ENCODE measurements at places on chromosomes 5 and 9.

DNA sequence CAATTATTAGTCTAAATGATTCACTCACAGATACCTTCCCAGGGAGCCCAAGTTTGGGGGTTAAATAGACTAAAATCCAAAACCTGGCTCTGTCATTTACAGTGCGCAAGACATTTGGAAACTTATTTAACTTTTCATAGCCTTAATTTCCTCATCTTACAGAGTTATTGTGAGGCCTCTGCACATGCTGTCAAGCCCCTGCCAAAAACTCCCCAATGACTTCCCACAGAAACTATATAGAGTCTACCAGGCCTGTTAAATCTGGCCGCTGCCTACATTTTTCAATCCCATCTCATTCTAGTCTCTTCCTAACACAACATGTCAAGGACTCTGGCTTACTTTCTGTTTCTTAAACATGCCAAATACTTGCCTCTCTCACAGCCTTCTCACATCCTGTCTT, 412.5 kb downstream of the ELAVL2 start:
- no peak for DNase-seq

DNA sequence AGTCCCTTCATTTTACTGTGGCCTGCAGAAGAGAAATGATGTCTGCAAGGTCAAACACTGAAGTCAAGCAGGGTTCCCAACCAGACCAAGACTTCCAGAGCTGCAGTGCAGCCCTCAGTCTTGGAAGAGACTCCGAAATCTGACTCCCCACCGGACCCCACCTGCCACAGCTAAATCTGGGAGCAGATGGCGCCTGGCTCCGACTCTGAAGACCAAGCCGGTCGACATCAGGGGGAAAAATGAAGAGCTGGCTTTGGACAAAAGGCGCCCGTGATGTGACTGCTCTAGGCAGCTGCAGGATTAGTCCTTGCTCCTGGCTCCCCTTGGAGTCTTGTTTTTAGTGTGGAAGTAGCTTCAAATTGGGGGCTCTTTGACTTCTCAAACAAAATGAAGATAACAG, 72.4 kb upstream of the ZNF622 start:
- no peak for DNase-seq

- no peak for DNase-seq
Observed at GRCh38 chr9:17528859-17529258, 50.0 kb upstream of the SH3GL2 start.

DNA sequence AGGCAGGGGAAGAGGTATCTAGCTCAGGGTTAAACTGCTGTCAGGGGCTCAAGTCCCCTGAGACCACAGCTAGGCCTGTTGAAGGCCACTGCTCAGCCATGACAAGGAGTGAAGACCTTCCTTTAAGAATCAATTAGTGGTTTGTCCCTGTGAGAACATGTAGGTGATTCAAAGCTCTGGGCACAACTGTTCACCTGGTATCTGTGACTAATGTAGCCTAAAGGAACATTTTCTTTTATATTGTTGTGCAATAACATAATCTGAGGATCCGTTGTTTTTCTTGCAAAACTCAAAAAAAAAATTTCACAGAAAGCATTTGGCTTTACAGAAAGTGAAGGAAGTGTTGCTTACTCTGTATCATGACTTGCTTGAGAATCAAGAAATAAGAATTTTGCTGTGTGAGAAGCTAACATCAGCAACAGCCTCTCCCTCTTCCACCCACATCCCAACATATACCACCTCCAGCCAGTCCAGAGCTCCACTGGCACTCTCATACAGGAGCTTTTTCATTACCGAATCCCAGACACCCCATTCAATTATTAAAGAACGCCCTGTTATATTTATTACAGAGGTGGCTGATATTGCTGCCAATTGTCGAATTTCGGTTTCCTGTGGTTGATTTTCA, 807.0 kb downstream of the TLE4 start:
- no peak for DNase-seq

- peak; percentile 52 for DNase-seq
Observed at GRCh38 chr9:111945216-111945615, 48.6 kb downstream of the UGCG start.

- no peak for DNase-seq
Observed at GRCh38 chr5:91307048-91307447, 76.1 kb downstream of the ARRDC3 start.

DNA sequence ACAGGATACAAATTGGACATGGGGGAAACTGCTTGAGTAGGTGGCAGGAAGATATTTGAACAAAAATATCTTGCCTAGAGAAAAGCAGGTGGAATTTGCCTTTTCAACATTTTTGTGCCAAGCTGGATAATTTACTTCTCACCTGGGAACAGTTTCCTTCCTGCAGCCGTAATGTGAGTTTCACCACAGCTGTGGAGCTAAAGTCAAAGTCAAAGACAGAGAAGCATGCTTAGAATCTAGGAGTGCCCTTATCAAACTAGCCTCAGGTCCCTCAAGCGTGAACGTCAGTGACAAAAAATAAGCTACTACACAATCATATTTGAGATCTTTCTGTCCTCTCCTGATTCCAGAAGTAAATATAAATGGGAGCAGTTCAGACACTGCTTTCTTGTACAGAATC, 588.9 kb downstream of the MAT2B start:
- no peak for DNase-seq

DNA sequence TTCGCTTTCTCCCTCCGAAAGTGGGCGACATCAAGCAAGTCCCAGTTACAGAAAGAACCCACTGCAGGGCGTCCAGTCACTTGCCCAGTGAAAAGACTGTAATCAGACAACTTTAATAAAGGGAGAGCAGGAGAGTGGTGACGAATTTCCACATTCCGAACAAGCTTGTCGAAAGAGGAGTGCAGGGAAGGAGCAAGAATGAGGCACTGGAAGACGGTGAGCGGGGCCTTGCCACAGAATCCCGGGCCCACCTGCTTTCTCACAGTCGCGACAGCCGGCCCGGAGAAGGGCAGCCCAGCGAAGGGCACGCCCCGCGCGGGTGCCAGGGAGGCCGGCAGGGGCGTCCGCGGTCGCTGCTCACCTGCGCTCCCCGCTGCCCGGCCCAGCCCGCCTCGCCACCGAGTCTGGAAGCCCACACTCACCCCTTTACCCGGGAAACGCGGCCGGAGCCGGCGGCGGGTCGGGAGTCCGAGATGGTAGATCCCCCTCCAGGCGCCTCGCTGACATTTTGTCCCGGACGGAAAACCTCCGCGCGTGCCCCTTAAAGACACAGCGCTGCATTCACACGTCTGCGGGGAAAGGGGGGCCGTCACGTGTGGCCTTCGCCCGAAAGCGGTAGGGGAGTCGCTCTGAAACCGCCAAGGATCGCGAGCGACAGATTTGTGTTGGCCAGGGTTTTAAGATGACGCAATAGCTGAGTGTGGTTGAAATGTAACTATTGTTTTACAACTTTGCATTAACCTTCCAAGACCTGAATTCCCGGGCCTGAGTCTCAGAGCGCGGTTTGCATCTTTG, at the start of gene ZBED3:
TSS of gene ZBED3 (minus strand) at position 597 of the 795 bp plus-strand sequence. CDS start 9,407 bp downstream, outside the sequence.
- DNase-seq, result peak; percentile 65

GRCh38 chr5:160657068-160657507, 194.9 kb downstream of the ATP10B start:
- no peak for DNase-seq

GRCh38 chr5:56499901-56500300, 266.8 kb upstream of the ANKRD55 start:
- no peak for DNase-seq

DNA sequence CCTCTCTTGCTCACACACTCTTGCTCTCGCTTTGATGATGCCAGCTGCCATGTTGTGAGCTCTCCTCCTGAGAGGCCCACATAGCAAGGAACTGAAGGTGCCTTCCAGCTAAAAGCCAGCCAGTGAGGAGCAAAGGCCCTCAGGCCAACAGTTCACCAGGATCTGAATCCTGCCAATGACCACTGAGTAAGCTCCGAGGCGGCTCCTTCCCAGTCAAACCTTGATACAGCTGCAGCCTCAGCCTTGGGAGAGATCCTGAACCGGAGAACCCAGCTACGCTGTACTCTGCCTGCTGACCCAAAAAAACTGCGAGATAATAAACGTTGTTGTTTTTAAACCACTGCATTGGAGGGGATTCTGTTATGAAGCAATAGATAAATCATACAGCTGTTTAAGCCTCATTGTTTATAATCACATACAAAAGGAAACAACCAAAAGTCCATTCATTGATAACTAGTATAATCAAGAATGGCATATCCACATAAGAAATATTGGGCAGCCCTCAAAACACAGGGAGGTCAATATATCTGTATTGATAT, 49.0 kb upstream of the IFNK start:
- no peak for DNase-seq

- DNase-seq, result no peak
Observed at GRCh38 chr9:91197232-91198181, 164.2 kb downstream of the AUH start.

DNA sequence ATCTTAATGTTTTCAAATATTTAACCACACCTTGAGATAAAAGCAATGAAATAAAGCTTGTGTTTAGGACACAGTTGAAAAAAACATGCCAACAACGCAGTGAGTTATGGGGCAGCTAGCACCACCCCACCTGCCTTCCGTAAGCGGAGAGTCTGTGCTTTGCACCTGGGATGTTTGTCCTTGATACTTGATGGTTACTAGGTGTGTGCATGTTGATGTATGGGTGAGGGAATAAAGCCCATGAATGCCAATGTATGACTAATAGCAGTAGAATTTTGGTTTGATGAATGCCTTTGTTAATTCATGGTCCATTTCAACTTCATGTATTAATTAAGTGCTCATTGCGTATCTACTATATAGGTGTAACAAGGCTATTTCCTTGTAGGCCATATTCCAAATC, 74.0 kb downstream of the PCSK5 start:
- DNase-seq, result no peak

DNA sequence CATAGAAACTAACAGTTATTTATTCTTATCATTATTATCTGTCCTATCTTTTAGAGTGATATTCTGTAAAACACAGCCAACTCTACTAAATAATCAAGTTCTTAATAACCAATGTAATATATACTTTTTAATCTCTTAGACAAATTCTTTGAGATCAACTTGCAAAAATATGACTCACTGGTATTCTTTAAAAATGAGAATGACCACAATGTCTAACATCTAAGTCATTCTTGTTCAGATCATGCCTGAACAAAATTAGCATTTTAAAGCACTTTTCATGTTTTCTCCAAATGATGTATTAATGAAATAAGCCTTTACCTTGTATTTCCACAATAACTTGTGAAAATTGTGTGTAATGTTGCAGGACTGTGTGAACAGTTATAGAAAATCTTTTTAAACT, 356.9 kb upstream of the RGMB start:
- DNase-seq, result no peak

GRCh38 chr9:37433867-37434371, 11.4 kb downstream of the GRHPR start:
- DNase-seq, result no peak

GRCh38 chr9:69822116-69822750, 1.6 kb downstream of the CFAP95 start:
- DNase-seq, result no peak

GRCh38 chr9:77987081-77987656, 44.4 kb downstream of the GNAQ start:
- no peak for DNase-seq

GRCh38 chr9:127516835-127517607, 65.7 kb downstream of the LRSAM1 start:
- no peak for DNase-seq

- no peak for DNase-seq
Observed at GRCh38 chr5:43101491-43101890, 19.2 kb upstream of the ZNF131 start.

GRCh38 chr5:27821681-27822080, 783.3 kb upstream of the CDH9 start:
- DNase-seq, result no peak

GRCh38 chr5:97149709-97150108, 7.3 kb upstream of the LIX1 start:
- DNase-seq, result no peak

DNA sequence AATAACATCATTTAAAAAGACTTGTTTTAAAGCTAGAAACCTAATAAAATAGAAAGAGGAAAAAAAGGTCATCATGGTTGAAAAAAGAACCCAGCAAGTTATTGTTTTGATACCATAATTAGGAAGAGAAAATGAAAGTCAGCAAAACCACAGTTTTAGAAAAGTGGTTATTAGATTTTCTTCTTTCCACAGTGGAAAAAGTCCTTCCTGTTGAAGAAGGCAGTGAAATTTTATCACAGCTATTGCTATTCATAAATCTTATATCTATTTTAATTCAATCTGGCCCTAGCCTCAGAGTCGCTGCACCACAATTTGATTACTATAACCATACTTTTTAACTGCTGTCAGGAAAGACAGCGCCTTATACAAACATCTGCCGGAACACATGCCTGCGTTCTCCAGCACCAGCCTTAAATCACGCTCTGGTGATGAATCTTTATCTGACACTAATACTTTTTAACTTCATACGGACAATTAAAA, 60.3 kb downstream of the MAPKAP1 start:
- no peak for DNase-seq

DNA sequence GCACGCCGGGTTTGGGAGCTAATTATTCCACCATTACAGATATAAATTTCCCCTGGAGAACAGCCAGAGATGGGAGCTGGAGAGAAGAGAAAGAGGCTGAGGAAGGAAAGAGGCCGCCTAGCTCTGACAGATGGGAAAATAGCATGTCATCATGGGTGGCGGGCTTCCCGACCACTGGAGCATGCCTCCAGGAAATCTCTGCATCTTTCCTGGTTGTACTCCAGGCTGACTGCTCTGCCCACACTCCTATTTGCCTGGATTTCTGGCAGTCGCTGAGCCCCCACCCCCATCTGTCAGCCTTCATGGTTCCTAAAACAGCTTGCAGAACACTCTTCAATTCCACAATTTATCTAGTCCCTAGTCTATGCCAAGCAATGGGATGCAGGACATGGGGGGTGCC, 14.3 kb upstream of the GABRP start:
- DNase-seq, result no peak

- DNase-seq, result no peak
Observed at GRCh38 chr5:38648703-38649291, 92.4 kb upstream of the LIFR start.

DNA sequence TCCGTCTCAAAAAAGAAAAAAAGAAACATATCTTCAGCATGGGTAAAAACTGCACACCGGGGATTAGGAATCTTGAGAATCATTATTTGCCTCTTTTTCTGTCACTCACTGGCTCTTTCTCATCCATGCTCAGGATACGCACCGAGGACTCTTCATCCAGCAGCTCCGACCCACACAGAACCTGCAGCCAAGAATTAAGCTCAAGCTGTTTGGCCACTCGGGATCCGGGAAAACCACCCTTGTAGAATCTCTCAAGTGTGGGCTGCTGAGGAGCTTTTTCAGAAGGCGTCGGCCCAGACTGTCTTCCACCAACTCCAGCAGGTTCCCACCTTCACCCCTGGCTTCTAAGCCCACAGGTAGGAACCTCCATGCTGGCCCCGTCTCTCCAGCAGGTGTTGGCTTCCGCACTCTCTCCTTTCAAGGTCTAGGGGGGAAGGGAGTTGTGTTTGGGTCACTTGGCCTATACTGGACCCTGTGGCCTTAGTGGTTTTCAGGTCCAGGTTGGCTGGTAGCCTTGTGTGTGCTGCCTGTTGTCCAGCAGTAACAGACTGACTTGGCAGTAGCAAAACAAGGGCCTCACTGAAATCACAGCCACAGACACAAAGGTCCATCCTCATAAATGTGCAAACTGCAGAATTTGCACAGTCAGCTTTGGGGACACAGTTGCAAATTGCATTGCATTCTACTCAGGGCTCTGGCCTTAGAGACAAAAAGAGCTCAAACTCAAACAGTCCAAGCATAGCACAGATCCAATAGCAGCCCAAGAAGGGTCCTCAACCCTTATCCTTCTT, 44.5 kb upstream of the CTSL start:
- DNase-seq, result no peak
